Astrocyte (in vitro differentiated cells and primary cell): ENCODE measurements at places on chromosomes 11 and 22.
A peak's percentile ranks its signal among the peaks of the same experiment; 100 is the strongest.

DNA sequence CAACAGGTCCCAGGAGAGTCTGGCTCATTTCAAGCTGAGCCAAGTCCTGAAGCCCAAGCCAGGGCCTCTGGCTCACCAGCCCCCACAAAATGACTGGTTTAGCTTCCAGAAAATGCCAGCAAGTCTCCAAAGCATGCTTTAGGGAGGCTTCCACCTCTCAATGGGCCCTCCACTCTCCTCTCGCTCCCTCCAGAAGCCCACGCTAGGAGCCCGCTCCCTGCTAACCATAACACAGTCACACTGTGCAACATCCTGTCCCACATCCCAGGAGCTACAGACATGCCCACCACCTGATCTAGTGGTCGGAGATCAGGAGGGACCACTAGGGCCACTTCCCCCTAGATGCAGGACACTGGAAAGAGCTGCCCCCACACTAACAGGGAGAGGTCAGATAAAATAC, 6.9 kb downstream of the SULT4A1 start:
- no peak for DNase-seq

- DNase-seq: no peak
Observed at GRCh38 chr11:35114906-35115687, 23.9 kb upstream of the CD44 start.

GRCh38 chr11:35905646-35906276, 38.1 kb upstream of the LDLRAD3 start:
- no peak for DNase-seq

GRCh38 chr11:129292092-129292491, 83.6 kb upstream of the BARX2 start:
- DNase-seq: no peak

GRCh38 chr11:111019871-111020670, 225.5 kb upstream of the POU2AF2 start:
- no peak for DNase-seq

- peak; percentile 80 for DNase-seq
Observed at GRCh38 chr11:95897731-95898130, 26.2 kb downstream of the MTMR2 start.

DNA sequence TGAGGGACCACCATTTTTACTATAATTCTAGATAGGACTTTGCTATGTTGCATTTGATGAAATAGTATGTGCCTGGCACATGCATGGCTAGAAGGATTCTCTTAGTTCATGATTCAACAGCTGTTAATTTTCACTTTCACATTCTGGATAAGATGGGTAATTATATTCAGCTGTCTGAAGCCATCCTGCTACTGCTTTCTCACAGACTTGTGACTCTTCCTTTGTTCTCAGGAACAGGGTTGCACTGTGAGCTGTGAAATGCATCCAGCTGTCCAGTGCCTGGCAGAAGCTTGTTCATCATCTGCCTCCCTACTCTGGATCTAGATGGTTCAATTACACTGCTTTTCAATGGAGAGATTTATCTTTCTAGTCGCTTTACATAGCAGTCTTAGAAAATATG, 610.1 kb upstream of the ANO5 start:
- no peak for DNase-seq

- DNase-seq: no peak
Observed at GRCh38 chr11:43582863-43583462, 97.6 kb upstream of the HSD17B12 start.

- no peak for DNase-seq
Observed at GRCh38 chr11:91513734-91514133, 710.9 kb upstream of the FAT3 start.

DNA sequence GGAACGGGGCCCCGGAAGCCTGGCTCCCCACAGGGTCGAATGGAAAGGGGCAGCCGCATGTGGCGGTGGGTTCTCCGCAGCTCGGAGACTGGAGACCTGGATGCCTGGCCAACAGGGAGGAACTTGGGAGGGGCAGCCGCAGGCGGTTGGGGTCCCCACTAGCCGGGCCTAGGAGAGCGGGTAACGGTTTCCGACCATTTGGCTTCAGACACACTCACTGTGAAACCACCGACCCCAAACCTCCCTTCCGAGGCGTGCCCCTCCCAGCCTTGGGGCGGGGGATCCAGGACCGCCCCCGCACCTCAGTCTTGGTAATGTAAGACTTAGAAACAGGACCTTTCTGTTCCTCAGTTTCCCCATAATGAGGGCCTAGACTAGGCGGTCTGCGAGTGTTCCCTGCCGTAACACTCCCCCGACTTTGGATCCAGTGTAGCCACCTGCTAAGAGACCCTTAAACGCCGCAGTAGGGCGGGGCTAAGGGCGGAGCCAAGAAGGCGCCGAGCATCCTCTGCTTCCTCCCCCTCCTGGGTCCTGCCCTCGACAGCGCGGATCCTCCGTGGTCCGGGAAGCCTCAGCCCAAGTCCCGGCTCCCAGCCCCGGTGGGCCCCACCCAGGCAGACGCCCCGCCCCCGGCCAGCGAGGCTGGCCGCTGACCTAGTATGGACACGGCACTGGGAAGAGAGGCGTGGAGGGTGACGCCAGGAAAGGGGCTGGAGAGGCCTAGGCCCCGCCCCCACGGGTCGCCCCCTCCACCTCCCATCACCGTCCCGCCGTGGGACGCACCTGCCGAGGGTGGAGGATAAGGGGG, 1.8 kb upstream of the RASGRP2 start:
- DNase-seq: peak; percentile 47

DNA sequence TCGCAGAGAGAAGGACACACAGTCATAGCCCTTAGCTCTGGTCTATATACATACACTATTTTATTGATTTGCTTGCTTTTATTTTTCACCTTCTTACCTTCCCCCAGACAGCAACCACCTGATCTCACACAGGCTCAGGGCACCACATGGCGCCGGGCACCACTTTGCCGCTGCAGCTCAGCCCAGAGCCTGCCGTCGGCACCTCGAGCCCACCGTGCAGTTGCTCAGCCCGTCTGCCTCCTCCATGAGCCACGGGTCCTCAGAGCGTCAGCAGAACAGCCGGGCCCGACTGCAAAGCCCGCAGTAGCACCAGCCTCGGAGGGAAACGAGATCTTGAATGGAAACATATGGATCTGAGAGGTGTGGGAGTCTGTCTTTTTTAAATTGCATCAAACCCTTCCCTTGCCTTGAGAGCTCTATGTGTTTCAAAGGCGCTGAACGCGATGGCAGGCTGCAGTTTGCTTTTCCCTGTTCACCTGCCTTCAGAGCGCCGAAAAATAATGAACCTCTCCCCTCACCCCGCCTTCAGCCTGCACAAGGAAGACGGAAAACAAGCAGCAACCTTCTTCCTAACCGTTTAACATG, 505.4 kb downstream of the MN1 start:
- DNase-seq: no peak

- no peak for DNase-seq
Observed at GRCh38 chr11:115980337-115981103, 476.3 kb upstream of the CADM1 start.

- DNase-seq: no peak
Observed at GRCh38 chr22:35465109-35465701, 65.3 kb downstream of the MCM5 start.

GRCh38 chr22:23215294-23216241, 35.3 kb downstream of the BCR start:
- peak; percentile 46 for DNase-seq

DNA sequence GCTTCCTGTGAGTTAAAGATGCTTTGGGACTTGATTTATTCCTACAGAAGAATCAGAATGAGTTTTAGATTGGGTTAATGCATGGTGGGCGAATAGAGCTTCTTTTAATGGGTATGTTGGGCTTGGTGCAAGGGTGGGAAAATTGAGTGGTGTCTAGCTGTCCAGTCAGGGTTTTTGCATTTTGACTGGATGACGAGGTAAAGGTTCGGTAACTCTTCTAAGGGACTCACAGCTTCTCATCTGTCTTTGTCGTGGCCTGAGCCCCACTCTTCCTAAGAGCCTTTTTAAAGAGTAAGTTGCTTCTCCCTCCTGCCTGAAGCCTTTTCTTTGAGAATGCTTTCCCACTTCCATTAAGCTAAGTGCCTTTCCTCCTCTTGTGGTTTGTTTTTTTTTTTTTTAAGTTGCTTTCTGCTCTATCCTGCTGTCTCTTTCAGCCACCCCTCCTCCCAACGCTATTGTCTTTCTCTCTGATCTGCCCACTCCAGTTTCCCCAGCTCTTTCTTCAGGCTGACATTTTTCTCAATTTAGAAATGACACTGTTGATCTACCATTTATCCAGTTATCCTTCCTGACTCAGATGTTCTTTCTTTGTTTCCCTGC, 1.1 kb downstream of the DPF2 start:
- no peak for DNase-seq

DNA sequence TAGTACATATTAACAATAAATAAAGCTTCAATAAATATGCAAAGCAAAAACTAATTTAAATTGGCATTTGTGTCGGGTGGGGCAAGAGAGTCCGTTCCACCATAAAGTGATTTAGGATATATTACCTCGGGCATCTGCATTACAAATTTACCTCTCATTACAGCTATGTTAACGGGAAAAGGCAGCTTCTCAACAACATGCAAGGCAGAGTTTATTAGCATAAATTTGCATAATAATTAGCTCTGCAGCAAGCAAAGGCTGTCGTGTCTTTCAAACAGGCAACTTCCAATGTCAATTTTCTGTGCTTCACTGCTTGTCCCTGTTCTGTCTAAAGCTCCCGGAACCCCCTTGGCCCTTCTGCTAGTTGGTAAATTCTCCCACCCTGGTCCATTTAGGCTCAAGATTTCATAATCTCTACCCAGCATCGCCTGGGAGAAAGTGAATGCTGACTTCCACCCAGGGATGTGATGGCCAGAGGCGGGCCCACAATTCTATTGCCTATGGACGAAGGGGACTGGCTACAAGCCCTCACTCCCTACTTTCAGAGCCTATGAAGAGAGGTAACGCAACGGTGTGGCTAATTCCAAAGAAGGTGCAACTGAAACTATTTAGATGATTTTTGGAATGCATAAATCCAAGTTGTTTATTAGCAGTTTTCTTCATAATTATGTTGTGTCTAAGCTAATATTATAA, 462.1 kb downstream of the OPCML start:
- DNase-seq: no peak

GRCh38 chr11:72229925-72230763, 5.6 kb downstream of the INPPL1 start:
- DNase-seq: no peak

GRCh38 chr11:87198266-87198881, 160.6 kb downstream of the TMEM135 start:
- no peak for DNase-seq

DNA sequence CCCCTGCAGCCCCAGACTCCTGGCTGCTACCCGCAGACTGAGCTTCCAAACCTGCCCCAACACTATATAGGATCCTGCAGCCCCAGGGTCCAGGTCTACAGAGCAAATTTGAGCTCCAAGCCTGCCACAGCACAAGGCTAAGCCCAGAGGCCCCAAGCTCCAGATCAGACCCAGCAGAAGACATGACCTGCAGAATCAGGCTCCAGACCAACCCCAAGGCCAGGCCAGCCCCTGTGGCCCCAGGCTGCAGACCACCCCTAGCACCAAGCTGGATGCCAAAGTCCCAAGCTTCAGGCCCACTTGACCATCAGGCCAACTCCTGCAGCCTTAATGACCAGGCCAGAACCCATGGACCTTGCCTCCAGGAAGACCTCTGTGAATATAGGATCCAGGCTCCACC, 145.3 kb downstream of the DLG2 start:
- DNase-seq: no peak

- no peak for DNase-seq
Observed at GRCh38 chr11:64793271-64794160, 9.5 kb downstream of the MAP4K2 start.

DNA sequence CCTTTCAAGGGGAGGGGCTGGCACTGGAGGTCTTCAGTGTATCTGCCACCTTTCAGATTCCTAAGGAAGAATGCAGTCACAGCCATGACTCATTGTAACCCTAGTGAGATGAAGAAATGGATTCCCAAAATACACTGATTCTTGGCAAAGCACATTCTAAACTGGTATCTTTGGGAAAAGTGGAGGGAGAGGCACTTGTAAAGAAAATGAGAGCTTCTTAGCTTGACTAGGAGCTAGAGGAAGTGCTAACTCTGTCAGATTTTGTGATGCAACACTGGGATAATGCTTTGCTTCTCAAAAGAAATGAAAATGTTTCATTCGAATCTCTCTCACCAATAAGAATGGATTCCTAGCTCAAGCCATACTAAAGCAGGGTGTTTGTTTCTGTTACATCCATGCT, 14.3 kb downstream of the NRIP3 start:
- peak; percentile 52 for DNase-seq

GRCh38 chr11:8347978-8348377, 84.3 kb upstream of the LMO1 start:
- no peak for DNase-seq

DNA sequence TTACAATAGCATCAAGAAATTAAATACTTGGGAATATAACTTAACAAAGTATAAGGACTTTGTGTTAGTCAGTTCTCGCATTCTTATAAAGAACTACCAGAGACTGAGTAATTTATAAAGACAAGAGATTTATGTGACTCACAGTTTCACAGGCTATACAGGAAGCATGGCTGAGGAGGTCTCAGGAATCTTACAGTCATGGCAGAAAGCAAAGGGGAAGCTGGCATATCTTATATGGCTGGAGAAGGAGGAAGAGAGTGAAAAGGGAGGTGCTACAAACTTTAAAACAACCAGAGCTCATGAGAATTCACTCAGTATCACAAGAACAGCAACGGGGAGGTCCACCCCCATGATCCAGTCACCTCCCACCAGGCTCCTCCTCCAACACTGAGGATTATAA, 32.0 kb upstream of the CCDC134 start:
- peak; percentile 64 for DNase-seq

- no peak for DNase-seq
Observed at GRCh38 chr11:1171985-1172728, 14.4 kb downstream of the MUC5AC start.

GRCh38 chr11:33919645-33920044, 27.8 kb upstream of the LMO2 start:
- no peak for DNase-seq

DNA sequence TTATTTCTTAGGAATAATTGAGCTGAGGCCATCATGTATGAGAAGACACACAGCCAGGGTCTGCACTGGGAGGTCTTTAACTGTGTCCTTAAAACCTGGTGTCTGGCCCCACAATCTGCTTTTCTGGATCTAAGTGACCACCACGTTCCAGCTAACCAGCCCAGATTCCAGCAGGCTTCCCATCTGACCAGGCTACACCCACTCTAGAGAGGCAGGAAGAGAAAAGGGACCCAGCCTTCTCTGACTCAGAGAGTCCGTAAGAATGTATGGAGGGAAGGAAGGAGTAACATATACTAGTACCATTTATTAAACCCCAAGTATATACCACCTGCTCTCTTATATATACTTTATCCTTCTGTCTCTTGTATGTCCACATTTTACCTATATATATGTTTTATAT, 80.1 kb downstream of the LDLRAD3 start:
- peak; percentile 52 for DNase-seq

- peak; percentile 80 for DNase-seq
Observed at GRCh38 chr22:29369460-29369859, 18.9 kb downstream of the AP1B1 start.

- no peak for DNase-seq
Observed at GRCh38 chr22:32874976-32875375, 73.5 kb downstream of the TIMP3 start.

DNA sequence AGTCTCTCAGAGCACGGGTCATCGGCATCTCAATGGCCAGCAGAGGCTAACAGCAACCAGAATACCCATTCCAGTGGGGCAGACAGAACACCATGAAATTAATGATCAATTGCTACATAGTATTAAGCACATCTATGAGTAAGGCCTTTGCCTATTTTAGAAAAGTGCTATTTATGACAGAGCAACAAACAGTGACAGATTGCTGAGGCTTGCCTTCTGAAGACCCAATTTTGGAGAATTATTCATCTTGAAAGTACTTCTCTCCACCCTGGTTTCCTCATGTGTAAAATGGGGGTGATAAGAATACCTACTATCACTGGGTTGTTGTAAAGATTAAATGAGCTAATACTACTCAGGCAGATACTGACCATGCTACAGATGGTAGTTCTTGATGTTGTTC, 232.7 kb downstream of the TENM4 start:
- DNase-seq: no peak
